ENCODE measurements at places on chromosomes 5 and 9. TPM values are rescaled to one million over a fixed set of nuclear protein-coding genes. Genes with fewer than 3 reads are reported as not detected.

- H3K4me1 ChIP-seq = no peaks in the 10 kb centered on the region
- no peak overlapping the region for H3K27ac ChIP-seq
- DNase-seq = peak; percentile 68
- H3K36me3 ChIP-seq = no peaks in the 10 kb centered on the region
Observed at GRCh38 chr5:113057557-113057984, 81.0 kb downstream of the DCP2 start.

GRCh38 chr9:73742412-73742811 lies 590.7 kb downstream of the ANXA1 start:
- H3K4me1 ChIP-seq = no peaks in the 10 kb centered on the region
- H3K27me3 ChIP-seq = no peaks in the 10 kb centered on the region
- H3K36me3 ChIP-seq = no peaks in the 10 kb centered on the region
- DNase-seq = peak; percentile 11
- no peak overlapping the region for H3K4me3 ChIP-seq
- H3K27ac ChIP-seq = no peak overlapping the region

DNA sequence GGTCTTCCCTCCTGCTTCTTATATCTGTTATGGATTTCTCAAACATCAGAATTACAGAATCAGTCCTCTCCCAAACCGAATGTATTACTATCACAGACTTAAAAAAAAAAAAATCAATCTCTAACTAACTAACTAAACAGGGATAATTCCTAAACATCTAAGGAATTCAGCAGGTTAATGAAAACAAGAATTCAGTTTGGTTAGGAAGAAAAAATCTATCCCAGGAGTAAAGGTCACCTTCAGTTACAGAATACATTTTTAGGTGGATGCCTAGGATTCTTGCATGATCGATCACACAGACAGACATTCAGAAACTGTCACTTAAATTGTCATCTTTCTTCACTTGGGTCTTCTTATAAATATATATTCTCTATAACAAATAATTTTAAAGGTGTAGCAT lies 11.5 kb downstream of the PTAR1 start:
- DNase-seq = no peak
- no peaks in the 10 kb centered on the region for H3K4me1 ChIP-seq
- no peaks in the 10 kb centered on the region for H3K27me3 ChIP-seq
- H3K36me3 ChIP-seq = no peaks in the 10 kb centered on the region

DNA sequence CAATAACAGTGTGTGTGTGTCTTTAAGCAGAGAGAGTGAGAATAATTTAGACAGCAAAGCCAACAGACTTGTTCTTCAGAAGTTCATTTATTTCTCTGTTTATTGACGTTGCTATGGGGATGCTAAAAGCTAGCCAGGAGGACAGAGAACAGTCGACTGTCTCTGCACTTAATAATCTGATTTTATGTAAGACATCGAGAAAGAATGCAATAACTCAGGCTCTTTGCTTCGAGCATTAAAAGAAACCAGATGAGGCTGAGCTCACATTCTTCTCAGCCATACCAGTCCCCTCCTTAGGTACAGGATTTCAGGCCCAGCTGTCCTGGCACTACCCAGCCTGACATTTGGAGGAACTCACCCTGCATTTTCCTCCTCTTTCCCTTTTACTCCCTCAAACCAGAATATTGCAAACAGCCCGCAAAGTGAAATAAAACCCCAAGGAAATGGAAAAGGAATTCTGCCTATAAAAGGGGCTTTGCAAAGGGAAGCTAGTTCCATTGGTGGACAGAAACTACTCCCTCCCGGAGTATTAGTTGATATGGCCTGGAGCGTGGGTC lies 44.5 kb upstream of the DPYSL3 start:
- H3K4me1 ChIP-seq = peaks cover 6% of the 10 kb centered on the region
- peak overlapping the region; percentile 55 for H3K27ac ChIP-seq
- DNase-seq = peak; percentile 42
- H3K4me3 ChIP-seq = no peak overlapping the region

DNA sequence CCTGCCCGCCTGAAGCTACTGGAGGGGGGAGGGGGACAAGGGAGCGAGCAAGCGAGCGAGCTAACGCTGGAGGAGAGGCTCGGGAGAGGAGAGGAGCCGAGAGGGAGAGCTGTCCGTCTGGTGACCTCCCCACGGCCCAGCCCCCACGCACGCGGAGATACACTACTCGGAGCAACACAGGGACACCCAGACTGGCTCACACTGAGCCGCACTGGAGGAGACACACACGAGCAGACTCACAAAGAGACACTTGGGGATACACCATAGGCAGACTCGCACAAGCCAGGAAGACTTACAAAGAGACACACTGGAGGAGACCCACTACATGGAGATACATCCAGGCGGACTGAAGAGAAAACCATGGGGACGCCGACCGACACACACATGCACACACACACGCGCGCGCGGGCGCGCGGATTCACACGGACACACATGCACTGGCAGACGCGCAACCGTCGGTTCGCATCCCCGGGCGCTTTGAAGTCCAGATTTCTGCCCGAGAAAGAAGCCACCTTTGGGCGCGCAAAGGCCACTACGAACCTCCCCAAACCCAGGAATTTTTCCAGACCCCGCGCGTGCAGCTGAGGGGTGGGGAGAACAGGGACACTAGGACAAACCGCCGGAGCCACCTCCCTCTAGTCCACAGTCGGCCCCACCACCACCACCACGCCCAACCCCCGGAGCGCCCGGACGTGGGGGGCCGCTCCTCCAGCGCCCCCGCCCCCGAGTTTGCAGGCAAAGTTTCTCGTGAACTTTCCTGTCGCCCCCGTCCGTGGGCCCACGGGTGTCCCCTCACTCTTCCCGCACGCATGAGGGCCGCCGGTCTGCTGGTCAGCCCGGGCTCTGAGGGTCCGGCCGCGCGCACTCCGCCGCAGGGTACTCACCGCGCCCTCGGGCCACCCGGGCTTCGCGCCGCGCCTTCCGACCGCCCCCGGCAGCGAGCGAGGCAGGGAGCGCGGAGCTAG lies 571 bp downstream of the CNTFR start:
- peak overlapping the region; percentile 62 for H3K4me3 ChIP-seq
- DNase-seq = no peak
- no peaks in the 10 kb centered on the region for H3K36me3 ChIP-seq
- no peaks in the 10 kb centered on the region for H3K27me3 ChIP-seq

SEMA5A gene
- 4.5 TPM for total RNA-seq

DNA sequence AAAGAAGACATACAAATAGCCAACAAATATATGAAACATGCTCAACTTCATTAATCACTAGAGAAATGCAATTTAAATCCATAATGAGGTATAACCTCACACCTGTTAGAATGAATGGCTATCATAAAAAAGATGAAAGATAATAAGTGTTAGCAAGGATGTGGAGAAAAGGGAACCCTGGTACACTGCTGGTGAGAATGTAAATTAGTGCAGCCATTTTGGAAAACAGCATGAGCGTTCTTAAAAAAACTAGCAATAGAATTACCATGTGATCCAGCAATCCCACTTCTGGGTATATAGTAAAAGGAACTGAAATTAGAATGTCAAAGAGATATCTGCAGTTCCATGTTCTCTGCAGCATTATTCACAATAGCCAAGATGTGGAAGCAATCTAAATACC lies 64.2 kb upstream of the CEP78 start:
- H3K27ac ChIP-seq = no peak overlapping the region
- peaks cover 1% of the 10 kb centered on the region for H3K4me1 ChIP-seq
- H3K4me3 ChIP-seq = no peak overlapping the region
- no peak for DNase-seq

STKLD1 gene
- 1.0 TPM for total RNA-seq

- no peak overlapping the region for H3K4me3 ChIP-seq
- no peaks in the 10 kb centered on the region for H3K27me3 ChIP-seq
- H3K36me3 ChIP-seq = no peaks in the 10 kb centered on the region
Observed at GRCh38 chr9:26748449-26749058, 144.0 kb downstream of the CAAP1 start.

Data from prostate gland (tissue), 2 donors.